ENCODE measurements at places on chromosomes 6 and 20.

DNA sequence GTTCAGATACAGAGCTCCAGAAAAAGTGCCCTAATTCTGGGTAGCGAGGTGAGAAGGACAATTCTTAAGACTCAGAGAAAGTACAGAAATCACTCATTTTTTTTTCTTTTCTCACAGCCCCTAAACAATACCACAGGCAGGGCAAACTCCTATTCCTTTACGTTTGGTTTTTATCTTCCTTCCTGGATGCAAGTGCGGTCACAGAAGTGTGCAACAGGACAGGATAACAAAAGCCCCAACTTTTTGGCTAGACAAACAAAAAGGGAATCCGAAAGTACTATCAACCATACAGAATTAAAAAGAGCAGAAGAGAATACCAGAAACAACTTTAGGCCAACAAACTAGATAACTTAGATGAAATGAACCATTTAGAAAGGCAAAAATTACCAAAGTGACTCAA lies 18.4 kb upstream of the BEND6 start:
- no peak for DNase-seq

DNA sequence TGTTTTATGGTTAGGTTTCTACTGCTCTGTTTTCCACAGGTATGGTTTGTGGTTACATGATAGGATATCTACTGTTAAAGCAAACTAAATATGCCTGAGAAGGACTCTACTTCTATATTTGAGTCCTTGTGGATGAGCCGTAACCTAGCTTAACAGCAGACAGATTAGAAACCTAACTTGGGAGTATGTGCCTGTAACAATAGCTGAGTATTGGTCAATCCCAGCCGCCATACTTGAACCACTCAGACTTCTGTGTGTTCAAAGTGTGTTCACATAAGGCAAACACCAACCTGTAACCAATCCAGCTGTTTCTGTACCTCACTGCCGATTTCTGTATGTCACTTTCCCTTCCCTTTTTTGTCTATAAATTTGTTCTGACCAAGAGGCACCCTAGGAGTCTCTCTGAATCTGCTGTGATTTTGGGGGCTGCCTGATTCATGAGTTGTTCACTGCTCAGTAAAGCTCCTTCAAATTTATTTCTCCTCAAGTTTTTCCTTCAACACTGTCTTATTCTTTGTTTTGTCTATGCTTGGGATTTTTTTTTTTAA lies 37.1 kb downstream of the PHF3 start:
- DNase-seq, result no peak

DNA sequence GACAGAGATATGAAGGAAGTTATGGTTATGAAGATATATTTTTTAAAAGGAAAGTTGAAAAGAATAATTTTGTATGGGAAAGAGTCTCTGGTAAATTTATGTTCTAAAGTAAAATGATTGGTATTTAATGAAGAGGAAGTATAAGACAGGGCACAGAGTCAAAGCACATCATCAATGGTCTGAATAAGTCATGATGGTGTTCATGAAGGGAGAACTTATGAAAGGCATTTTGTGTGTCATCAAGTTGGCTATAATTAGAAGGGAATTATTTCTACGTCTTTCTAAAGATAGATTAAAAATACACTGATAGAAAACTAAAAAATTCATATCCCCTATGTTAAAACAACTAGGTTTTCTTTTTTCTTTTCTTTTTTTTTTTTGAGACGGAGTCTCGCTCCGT lies 21.4 kb upstream of the SNAI1 start:
- DNase-seq, result no peak

GRCh38 chr6:14912226-14912625 lies 333.6 kb upstream of the JARID2 start:
- no peak for DNase-seq

- no peak for DNase-seq
Observed at GRCh38 chr6:157546321-157546720, 165.3 kb downstream of the ZDHHC14 start.
